ENCODE measurements at places on chromosomes 1 and 21.

DNA sequence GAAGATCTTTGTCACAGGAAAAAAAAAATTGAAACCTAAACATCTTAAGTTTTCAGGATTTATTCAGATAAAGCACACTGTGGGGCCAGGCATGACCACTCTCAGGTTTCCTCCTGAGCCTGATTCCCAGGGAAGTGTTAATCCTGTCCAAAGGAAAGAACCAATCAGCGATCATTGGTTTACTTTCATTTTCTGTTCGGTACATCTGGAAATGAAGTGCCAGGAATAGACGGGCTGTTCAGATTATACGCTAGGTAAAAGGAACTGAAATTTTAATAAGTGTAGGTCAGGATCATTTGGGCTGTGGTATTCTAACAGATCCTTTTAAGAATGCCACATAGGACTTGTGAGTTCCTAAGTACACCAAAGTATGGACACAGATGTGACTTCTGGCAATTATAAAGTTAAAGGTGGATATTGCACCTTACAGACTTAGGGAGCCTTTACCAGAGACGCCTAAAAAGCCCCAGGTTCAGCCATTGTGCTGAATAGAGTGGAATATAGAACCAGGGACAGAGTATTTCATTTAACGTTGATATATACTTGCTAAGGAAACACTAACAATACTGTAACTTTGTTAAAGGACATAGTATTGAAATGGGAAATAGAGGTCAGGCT lies 9.3 kb upstream of the CACYBP start:
- no peak for DNase-seq

GRCh38 chr1:157197906-157198435 lies 59.8 kb upstream of the ETV3 start:
- DNase-seq: peak; percentile 77

DNA sequence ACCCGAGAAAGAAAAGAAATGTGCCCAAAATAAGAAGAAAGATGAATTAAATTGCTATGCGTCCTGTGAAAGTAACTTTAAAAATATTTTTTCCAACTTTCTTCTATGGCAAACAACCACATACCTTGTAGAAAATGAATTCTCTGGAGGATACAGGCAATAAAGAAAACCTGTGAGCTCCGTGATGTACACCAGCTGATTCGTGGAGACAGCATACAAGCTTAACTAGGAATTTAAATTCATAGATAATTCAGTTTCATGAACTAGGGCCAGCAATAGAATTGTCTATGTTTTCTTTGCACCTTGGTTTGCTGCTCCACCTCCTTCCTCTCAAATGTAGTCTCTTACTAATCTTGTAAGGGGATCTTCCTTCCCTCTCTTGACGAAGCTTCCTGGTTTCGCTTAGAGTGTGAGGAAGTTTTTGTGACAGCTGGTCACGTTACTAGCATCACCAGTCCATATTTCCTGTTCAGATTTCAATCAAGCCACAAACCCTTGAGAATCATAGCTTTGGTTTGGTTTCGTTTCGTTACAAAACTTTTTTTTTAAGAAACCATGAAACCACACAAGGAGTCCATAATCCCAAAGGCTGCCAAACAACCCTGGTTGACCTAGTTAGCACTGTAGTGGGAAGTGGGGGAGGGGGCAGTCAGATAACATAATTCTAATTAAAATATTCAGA lies 35.8 kb downstream of the GREM2 start:
- DNase-seq: no peak

- no peak for DNase-seq
These were observed 24.8 kb downstream of the LHX4 start for GRCh38 chr1:180254854-180255253.

- no peak for DNase-seq
These were observed 338.0 kb downstream of the LMO4 start for GRCh38 chr1:87666681-87667080.

GRCh38 chr1:224435318-224435763 lies 744 bp upstream of the WDR26 start:
- DNase-seq: no peak

DNA sequence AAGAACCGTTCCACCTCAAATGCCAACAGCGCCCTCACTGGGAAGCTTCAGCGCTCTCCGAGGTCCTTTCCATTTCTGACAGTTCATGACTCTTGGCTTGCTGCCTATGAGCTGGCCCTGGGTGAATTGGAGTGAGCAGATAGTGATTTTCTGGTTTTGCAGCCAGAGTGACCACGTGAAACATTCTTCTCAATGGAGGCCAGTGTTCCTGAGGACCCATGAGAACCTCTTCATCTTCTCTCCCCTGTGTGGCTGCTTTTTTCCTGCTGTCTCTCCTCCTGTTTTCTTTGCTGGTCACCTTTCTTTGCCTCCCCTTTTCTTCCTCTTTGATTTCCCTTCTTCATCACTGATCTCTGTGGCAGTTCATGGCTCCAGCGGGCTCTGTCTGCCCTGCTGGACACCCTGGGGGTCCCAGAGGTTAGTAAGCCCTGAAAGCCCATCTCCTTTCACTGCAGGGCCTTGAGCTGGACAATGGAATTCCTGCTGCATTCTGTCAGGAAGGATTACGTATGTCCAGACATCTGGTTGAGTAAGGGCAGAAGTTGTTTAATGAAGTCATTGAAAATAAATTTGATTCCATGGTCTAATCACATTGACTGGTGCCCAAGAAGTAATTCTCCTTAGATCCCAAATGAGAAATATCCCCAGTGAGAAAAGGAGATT lies 29.9 kb downstream of the VASH2 start:
- DNase-seq: no peak

Data from pancreas (tissue), 10 donors.